Glutamatergic neuron (in vitro differentiated cells): ENCODE measurements at places on chromosomes 5 and 9.

DNA sequence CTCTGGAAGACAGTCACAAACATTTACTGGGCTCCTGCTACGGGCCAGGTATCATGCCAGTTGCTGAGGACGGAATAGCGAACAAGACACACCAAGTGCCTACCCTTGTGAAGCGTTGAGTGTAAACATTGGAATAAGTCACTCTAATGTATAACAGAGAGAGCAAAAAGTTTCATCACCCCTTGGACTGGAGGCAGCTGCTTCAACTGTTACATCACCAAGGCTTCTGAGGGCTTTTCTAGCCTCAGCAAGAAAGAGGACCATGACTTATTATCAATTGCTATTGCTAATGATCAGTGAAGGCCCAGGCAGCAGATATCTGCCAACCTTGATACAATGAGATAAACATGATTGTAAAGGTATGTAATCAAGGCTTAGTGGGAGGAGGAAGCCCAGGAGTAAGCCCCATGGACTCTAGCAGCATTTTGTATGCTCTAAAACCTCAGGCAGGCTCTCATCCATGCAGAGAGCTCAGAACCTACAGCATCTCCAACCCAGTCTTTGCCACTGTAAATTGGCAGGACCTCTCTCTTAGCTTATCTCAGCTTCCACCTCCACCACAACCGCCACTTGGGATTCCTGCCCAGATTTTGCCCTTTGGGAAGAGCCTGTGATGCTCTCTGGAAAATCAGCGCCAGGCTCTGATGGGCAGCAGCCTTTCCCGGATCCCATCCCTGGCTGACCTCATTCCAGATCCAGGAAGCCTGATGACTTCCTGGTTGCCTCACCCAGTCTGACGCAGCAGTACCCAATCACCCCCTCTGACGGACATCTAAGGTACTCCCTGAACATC, 54.5 kb downstream of the ADAM19 start:
- no peak for DNase-seq

DNA sequence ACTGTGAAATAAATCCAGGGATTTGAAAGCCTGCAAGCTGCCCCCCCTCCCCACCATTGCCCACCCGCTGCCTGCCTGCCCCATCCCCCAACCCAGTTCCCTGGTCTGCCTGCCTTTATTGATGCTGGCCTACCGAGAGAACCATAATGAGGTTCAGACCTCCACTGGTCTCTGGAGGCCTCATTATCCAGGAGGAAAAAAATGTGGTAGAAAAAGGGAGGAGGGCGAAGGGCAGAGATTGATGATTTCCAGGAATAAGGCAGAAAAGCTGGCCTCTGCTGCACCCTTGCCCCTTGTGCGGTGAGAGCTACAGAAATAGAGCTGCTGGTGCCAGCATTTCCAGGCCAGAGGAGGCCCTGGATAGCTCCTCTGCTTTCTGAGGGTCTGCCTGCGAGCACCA, 216.1 kb downstream of the PAPPA start:
- peak; percentile 66 for DNase-seq

- DNase-seq: no peak
Observed at GRCh38 chr5:143820451-143820850, 8.5 kb downstream of the HMHB1 start.

- no peak for DNase-seq
Observed at GRCh38 chr5:162474239-162474638, 406.7 kb downstream of the GABRG2 start.

GRCh38 chr9:112780450-112781036, 30.0 kb downstream of the SNX30 start:
- no peak for DNase-seq

DNA sequence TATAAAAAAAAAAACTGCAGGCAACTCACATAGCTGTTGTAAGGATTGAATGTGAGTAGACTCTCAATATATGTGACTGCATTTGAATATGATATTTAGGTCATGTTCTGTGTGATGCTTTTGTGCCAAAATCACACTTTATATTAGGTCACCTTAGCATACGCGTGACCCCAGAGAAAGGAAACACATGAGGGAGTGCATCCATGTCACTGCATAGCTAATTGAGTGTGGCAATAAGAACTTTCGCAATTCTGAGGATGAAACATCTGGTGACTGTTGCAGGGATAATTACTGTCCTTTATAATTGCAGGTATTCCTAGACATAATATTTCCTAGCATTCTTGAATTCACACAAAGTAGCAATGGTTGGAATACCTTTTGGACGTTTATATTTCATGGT, 459.5 kb upstream of the KLF4 start:
- no peak for DNase-seq

DNA sequence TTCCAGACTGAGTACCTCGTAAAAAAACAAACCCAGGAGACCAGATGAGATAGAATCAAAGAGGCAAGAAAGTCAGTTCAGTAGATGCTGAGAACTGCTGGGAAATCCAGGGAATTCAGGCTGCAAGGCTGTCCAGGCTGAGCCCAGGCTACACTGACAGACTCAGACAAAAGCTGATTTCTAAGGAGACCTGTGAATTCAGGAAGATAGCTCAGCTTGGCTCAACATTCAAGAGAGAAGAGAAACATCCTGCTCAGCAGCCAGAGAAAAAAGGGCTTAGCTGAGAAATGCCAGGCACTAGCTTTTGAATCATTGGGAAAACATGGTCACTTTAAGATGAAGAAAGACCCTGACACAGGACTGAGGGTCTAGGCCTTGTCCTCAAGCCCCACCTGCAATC, 118.2 kb upstream of the SLC44A1 start:
- DNase-seq: no peak

DNA sequence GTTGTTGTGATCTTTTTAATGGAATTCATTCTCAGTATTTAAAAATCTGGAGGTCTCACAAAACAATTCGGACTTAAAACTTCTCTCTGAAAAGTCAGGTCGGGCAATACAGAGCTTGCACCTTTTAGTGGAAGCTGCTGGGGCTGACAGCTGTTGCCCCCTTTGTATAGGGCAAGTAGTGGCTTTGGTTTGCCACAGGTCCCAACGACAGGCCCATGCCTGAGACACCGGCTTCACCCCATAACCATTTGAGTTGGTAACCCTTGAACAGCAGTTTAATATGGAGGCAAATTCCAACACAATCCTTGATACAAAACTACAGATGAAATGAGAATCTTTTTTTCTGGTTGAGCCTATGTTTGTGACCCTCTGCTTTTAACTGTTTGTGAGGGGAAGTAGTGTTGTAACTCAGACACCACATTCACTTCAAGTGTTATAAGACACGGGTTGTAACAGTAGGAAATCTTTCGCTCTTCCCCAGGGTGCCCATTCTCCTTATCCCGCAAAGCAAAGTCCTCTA, 752 bp upstream of the GLRX start:
- no peak for DNase-seq

DNA sequence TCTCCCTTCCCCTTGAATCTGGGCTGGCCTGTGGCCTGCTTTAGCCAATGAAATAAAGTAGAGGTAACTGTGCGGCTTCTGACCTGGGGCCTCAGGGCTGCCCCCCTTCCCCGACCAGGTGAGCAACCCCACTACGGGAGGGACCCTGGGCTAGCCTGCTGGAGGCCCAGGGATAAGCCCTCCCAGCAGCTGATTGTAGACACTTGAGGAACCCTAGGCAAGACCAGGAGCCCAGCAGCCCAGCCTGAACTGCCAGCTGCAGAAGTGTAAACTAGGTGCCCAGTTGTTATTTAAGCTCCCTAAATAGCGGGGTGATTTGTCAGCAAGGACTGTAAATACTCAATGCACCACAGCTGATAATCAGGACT, 41.3 kb downstream of the RAPGEF1 start:
- no peak for DNase-seq

GRCh38 chr5:310941-311434, 10.5 kb upstream of the AHRR start:
- no peak for DNase-seq

GRCh38 chr5:78430866-78431265, 70.4 kb downstream of the SCAMP1 start:
- no peak for DNase-seq

- DNase-seq: no peak
Observed at GRCh38 chr5:130286971-130287370, 382.7 kb downstream of the CHSY3 start.

DNA sequence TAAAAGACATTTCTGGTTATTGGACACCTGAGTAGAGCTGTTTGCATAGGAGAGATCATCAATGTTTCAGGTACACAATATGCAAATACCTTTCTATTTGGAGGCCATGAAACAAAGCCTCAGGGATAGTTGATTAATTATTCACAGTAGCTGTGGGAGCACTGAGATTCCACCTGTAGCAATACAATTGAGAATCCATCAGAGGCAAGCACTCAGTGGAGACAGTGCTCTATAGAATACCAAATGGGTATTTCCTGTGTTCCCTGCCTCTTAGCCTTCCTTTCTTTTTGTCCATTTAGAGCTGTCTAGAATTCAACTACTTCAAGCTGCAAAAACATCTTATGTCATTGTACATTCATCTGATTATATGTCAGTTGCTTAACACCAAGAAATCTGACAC, 1754.0 kb upstream of the ACO1 start:
- no peak for DNase-seq

DNA sequence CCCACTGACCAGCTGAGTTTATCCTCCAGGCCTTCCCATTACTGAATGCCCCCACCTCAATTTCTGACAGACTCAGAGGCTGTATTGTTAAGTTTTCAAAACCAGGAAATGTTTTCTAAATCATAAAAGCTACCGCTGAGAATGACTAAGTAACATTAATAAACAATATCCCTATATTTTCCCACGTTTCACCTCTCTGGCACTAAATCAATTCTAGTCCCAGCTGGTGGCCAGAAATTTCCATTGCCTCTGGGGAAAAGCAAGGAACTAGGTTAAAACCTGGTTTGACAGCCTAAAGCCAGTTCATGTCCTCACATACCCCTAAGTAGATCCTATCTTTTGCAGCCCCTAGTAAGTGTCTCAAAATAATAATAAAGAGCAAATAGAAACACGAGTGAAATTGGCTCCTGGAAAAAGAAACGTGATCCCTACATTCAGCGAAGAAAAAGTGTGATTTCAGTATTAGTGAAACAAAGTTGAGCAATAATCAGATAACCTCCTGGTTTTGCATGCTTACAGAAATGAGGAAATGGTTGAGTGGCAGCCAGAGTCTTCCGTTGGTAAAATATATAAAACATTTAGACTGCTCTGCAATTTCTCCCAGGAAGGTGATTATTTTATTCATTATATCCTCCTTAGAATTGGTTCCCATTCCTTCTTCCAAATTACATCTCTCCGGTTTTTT, 110.9 kb downstream of the ESM1 start:
- peak; percentile 37 for DNase-seq

GRCh38 chr9:136849038-136849959, at the start of gene PHPT1:
Gene PHPT1 (plus strand): TSS chr9:136849409. CDS start chr9:136849431, 22 bp downstream.
- peak; percentile 98 for DNase-seq

- no peak for DNase-seq
Observed at GRCh38 chr9:128335161-128335560, 5.2 kb upstream of the SLC27A4 start.

DNA sequence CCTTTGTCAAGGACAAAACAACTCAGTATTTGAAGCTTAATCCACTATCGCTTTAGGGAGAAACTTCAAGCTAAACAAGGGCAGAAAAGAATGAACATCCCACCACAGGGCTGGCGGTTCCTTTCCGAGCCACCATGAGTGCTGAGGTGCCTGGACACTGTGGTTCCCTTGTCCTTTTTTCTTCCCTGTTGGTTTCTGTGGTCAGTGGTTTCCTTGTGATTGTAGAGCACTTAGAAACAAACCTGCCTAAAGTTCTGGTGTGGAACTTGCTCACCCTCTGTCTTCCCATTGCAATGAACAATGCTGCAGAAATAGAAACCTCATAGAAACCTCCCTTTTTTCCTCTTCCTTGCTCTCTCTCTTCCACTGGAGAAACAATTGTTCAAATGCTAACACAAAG, 79.3 kb upstream of the TBC1D2 start:
- DNase-seq: no peak

GRCh38 chr5:52656569-52657246, 131.0 kb upstream of the ITGA1 start:
- DNase-seq: no peak

DNA sequence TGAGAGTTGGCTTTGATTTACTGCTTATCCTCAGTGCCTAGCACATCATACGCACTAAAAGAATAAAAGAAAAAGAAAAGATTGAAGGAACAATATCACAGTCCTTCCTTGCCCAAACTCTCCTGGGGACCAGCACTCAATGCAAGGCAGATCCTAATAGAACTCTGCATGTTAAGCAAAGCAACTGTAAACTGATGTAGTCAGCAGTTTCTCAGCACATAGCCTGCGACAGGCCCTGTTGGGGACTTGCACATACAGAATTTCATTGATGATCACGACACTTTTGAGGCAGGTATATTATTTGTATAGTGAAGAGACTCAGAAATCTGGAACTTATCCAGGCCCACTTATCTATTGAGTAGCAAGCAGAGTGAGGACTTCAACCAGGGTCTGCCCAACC, 15.4 kb downstream of the NIPAL4 start:
- DNase-seq: no peak

- DNase-seq: no peak
Observed at GRCh38 chr5:32302835-32303754, 9.6 kb downstream of the MTMR12 start.

DNA sequence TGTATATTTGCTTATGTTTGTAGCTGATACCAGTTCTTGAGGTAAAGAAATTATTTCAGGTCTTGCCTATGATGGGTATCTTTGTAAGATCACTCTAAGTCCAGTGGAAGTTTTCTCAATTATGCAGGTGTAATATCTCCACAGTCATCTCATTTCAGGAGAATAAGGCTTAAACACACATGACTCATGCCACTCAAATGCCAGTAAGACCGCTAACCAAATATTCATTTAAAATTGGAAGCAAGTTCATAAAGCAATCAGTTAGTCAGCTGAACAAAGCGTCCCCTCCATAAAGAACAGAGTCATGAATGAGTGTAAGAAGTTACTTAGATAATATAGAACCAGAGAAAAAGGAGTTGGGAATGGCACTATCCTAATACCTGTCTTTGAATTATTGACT, 248.7 kb downstream of the LURAP1L start:
- no peak for DNase-seq

DNA sequence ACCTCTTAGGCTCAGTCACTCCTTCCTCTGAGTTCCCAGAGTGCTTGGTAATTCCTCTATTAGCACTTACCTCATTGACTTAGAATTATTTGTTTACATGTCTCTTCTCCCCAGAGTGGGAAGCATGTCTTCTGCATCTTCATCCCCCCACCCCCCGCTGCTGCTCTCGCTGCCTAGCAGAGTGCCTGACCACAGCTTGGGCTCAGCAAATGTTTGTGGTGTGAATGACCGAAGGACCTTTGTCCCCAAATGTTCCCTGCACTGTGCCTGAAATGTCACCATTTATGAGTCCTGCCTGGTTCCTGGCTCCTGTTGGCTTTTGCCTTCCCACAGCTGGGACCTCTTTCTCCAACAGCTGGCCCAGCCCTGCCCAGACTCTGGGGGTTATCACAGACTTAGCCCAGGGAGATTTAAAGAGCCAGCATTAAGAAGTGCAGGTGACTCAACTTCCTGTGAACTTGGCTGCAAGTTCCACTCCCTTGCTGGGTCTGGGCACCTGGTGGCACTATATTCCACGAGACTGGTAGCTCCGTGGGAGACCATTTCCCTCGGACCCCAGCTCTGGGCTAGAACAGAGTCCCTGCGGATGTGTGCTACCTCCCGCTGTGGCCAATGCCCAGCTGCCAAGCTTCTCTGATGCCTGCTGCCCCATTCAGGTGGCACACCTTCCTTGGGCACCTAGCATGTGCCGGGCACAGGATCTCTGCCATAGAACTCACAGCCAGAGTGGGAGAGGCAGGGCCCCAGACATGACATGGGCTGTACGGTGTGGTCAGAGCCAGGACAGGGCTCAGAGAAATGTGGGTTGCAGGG, 1.8 kb upstream of the HMCN2 start:
- no peak for DNase-seq
